ENCODE measurements at places on chromosomes 6 and 20.

DNA sequence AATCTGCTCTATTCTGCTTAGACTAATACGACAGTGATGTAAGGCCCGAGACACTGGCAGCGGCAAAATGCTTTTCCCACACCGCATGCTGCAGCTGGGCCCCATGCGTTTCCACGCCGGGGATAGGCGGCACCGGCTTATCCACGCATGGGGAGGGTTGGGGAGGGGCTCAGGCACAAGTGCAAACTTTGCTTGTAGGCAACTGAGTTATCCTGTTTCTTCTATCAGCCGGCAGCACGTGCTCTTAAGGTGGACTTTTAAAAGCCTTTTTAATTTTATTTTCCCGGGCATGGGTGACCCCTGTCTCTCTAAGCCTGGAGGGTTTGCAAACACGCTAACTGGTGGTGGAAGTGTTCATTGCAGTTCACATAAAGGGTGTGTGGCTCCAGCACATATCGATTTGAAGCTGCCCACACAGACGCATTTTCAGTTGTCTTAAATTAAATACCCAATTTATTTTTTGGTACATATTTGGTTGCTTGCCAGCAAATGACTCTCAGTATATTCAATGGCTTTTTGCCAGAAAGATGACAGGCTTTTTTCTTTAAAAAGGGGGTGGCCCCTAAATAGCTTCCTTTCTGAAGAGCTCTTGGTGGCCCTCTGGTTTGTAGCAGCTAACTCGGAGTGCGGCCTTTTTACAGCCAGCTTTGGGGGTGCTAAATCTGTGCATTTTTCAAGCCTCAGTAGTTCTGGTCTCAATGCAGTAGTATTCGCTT is 561.8 kb upstream of the AGPAT4 start:
- DNase-seq: peak; percentile 68

DNA sequence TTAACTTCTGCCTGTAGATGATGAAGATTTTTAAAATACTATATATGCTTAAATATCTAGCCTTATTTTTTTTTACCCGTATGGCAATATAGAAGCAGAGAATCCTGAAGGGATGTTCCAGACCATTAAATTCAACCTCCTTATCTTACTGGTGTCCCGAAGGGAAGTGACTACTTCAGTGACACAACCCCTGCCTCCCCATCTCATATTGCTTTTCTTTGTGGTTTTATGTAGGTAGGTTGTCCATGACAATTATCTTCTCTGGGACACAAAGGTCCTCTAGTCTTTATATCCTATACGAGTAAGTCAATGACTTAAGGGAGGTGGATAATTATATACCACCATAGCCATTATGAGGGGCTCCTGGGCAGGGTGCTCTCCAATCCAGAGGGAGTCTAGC is 57.4 kb upstream of the EMILIN3 start:
- no peak for DNase-seq

- peak; percentile 75 for DNase-seq
Observed at GRCh38 chr20:4082406-4083097, 67.2 kb upstream of the RNF24 start.

- no peak for DNase-seq
Observed at GRCh38 chr20:1537731-1538058, 19.8 kb downstream of the SIRPD start.

- DNase-seq: no peak
Observed at GRCh38 chr6:7126754-7127153, 19.0 kb downstream of the RREB1 start.

DNA sequence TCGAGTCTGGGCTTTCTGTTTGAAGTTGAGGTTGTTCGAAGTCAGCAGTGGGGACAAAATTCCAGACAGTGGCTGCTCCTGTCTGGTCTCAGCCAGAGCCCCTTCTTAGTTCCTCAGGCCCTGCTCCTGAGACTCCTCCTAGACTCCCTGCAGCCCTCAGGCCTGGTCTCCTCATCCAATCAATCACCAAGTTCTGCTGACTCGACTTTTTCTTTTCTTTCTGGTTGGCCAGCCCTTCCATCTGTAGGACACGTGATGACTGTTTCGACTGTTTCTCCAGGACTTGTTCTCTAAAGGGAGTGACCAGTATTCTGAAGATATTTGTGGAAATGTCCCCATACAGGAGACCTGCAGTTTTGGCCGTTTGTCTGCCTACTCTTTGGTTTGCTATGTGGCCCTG is 19.5 kb downstream of the PPP1R3G start:
- no peak for DNase-seq

GRCh38 chr6:2876210-2877056 is 26.7 kb downstream of the SERPINB9 start:
- DNase-seq: peak; percentile 88

DNA sequence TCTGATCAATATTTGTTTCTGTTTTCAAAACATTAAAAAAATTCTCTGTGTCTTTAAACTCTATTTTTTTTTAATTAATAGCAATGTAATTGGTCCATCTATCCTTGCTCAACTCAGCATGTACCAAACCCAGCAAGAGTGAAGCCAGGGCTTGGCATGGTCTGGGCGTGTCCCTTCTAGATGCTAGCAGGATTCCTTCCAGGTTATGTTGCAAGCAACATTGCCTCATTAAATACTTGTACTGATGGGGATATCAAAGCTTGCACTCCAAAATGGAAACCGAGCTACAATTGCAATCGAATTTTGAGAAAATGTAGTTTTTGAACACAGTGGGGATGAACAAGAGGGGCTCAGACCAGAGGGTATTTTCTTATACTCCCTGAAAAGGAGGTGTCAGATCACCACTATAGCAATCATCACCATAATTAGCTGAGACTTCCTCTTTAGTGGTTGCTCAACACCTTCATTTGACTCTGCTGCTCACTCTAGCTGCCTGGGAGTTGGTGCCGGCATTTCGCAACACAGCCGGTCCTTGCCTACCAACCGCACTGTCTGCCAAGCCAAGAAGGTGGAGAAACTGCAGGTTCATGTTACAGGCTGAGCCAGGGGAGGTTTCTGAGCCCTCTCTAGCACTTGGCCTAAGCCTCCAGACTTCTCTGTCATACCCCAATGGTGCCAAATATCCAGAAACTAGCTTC is 67.8 kb upstream of the RALGAPA2 start:
- no peak for DNase-seq

GRCh38 chr6:148342100-148342349 is 613 bp upstream of the SASH1 start:
- DNase-seq: no peak

DNA sequence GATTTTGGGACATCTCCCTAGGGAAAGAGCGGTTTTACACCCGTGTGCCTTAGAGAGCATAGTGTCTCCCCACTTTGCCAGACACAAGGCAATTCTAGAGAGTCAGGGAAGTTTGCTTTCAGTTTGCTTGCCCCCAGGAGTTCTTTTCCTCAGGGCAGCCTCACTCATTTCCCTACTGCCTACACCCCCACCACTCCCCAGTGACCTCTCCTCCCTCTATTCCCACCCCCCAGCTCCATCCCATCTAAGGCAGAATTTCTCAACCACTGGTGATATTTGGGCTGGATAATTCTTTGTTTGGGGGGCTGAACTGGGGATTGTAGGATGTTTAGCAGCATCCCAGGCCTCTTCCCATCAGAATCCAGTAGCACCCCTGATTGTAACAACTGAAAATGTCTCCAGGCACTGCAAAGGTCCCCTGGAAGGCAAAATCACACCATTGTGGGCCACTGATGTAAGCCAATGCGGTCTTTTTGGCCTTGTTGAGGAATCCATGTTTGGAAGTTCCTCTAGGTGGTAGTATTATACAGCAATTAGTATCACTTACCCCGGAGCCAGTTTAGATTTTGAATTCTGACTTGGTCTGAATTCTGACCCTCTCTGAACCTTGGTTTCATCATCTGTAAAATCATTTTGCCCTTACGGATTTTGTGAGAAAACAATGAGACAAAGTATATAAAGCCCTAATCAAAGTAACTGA is 1.3 kb downstream of the EPPIN start:
- peak; percentile 43 for DNase-seq

DNA sequence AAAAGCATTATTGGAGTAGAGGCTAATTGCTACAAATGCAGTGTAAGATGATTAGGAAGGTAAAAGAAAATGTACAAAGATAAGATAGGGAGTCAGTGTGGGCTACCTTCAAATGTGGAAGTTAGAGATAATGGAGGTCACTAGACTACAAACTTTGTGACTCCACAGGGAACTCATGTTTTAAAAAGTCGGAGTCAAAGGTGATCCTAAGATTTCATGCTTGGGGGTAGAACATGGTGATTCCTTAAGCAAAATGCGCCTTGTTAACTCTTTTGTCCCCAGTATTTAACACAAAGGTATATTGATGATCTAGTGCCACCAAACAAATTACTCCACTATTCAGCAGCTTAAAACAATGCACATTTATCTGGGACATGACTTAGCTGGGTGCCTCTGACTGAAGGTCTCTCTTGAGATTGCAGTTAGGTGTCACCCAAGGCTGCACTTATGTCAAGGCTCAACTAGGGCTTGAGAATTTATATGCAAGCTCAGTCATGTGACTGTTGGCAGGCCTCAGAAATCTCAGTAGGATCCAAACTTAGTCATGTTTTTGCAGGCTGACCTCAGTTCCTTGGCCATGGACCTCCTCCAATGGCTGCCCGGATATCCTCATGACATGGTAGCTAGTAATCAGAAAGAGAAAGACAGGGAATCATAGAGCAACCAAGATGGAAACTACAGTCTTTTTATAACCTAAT is 11.4 kb upstream of the SNX9 start:
- no peak for DNase-seq

DNA sequence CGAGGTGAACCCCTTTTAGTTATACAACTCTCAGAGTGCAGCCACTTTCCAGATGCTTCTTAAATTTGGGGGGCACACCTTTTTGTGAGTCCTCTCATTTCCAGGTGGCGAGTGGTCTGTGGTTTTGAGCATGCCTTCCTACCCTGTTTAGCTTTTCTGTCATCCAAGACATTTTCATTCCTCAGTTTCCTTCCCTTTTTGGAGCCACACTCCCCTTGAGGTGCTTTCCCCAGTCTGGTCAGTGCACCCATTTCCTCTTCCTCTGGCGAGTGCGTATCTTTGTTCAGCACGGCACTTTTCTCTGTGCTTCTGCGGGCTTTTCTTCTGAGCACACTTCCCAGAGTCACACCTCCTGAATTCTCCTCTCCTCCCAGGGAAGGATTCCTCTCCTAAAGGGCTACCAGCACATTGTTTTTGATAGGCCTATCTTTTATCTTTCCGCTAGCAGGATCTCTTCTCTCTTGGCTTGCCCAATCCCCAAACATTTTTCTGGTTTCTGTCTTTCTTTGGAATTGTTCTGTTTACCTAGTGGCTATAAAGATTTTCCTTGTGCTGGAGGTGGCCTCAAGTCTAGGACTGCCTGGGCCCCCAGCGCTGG is 1.4 kb downstream of the PHF20 start:
- DNase-seq: no peak

DNA sequence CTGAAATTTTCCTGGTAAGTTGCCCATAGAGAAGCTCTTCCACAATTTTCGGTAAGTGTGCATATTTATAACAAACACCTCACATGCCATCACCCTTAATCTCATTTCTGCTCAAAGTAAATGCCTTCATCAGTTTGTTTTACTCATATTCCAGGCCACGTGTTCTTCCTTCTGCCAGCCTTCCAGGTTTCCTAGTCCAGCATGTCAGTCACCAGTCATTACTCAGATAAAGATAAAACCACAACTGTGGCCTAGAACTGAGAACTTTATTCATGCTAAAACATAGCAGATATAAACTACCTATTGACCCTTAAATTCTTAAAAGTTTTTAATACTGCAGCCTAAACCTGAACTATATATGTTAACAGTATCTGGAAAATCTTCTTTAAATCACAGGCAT is 149.5 kb upstream of the SLC22A16 start:
- no peak for DNase-seq

DNA sequence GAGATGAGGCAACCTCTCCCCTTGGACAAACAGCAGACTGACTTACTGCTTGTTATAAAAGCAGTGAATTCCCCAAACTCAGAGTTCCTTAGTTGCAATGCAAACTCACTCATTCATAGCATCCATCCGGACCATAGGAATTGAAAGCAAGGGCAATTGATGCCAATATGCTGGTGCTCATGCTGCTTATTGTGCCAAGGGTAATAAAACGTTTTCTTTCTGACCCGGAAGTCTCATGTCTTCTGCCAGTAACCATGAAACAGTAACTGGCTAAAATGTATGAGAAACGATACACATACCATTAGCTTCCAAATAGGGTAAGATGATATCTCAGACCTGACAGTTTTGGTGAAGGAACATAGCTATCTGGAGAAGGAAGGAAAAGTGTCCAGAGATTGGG is 18.1 kb downstream of the PRKN start:
- DNase-seq: no peak

DNA sequence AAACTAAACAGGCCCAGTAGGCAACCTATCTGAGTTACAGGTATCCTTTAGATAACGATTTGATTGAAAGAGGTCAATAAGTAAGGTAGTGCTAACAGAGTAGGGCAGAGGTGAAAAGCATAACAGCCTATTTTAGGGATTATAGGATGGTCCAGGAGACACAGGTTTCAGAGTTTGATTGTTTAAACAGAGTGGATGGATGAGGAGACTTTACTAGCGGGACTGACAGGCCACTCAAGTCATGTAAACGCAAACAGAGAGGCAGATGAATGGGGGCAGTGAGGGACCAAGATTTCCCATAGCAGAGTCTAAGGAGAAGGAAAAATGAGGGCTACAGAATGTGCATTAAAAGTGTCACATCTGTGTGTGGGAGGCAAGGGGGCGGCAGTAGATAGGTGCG is 4.8 kb downstream of the NEDD9 start:
- no peak for DNase-seq

GRCh38 chr6:26445934-26446667 is 5.8 kb downstream of the BTN3A3 start:
- no peak for DNase-seq

DNA sequence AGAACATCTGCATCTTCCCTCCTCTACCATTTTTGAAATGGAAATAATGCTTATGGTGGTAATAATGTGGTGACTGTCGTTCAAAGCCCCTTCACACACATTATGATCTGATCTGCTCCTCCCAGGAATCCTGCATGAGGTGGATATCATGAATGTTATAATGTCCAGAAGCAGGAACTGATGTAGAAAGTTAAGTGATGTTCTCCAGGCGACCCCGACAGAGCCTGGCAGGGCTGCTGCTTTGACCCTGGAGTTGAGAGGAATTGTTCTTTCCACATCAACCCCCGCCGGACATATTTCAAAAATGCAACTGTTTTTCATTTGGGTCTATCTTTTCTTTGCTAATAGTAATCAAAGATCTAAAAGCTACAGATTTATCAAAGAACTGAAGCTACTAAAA is 131.6 kb downstream of the GMPR start:
- no peak for DNase-seq

- peak; percentile 44 for DNase-seq
Observed at GRCh38 chr6:135145063-135145800, 35.9 kb upstream of the MYB start.

DNA sequence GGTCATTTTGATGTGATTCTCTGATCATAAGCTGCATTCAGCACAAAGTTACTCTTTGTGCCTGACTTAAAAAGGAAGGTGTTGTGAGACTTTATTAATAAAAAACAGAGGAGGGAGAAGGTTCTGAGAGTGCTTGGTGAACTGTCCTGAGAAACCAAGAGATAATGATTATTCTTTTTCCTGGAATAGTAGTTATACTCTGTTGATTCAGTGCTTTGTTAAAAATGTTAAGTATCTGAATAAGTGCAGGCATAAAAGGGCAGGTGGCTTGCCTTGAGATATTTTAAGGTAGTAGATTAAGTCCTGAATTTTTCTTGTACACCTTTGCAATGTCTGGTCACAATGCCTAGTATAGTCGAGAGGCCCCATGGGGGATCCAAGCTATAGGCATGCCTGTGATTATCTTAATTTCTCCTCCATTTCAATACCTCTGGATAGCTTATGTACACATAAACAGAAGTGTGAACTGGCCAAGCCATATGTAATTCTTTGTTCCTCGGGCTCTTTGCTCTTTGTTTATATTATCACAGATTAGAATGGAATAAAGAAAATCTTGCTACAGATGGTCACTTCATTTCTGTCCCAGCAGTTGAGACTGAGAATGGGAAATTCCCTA is 50.0 kb downstream of the SOBP start:
- no peak for DNase-seq

Data from eye (tissue), 1 donor.